ENCODE measurements at places on chromosomes 5 and 9. TPM values are rescaled to one million over a fixed set of nuclear protein-coding genes. Genes with fewer than 3 reads are reported as not detected.

DNA sequence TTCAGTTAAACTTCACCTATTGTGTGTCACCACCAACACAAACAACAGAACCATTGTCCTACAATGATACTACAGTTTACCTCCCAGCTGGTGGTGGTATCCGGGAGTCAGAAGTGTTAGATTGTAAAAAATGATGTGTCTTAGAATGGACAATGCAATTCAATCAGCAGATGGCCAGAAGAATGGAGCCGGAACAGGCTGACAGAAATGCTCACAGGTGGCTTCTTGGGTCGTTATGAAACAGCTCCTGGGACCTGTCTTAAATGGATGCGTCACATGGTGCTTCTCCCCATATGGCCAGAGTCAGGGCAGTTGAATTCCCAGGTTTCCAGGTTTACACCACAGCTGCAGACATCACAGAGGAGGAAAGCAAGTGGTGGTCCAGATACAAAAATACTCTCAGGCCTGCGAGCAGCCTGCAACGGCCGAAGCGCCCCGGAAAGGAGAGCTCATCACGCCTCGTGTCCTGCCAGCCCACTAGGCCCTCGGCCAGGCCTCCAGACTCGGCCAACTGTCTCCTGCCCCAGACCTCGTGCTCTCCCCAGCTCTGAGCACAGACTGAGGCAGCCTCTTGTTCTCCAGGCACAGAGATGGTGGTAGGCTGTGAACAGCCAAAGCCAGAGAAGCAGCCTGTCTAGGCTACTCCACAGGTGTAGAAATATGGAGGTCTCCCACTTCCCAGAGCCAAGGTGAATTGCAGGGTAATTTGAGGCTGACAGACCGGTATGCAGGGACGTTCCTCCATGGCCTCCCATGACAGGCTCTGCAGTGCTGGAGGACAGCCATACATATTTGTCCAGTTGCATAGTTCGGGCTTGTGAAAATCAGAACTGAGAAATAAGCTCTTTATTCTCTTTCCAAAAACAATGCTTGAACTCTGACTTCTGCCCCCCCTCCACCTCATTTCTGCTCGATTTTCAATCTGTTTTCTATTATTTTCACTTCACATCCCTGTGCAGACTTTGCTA is 98.5 kb upstream of the SPATA31C2 start:
- no peak for DNase-seq

DNA sequence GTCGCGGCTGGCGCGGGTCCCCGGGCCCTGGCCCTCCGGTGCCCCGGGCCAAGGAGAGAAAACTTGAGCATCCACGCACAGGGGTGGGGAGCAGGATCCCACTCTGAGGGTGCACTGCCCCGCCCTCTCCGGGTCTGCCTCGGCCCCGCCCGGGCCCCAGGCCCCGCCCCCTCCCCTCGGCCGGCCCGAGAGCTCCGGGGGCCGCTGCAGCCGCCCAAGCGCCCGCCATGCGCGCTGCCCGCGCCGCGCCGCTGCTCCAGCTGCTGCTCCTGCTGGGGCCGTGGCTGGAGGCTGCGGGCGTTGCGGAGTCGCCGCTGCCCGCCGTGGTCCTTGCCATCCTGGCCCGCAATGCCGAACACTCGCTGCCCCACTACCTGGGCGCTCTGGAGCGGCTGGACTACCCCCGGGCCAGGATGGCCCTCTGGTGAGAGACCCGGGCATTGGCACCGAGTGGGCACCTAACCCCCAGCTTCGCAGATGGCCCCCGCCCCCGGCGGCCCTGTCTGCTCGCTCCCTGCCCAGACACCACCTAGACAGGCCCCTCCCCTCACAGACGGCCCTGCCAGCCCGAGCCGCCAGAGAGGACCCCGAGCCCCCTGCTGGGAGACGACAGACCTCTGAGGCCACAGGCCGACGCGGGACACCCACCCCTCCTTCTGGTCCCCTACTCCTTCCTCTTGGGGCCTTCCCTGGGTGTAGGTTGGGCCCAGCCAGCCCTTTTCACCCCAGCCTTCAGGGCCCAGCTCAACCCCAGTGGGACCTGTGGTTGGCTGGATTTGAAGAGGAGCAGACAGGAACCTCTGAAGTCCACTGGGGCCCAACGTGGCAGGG is at the start of gene CERCAM:
CERCAM (plus strand) TSS at position 207 of the 831 bp plus-strand sequence; CDS start at position 228, 21 bp downstream.
- no peak for DNase-seq

- DNase-seq: no peak
Observed at GRCh38 chr9:134644725-134645606, 3.4 kb downstream of the COL5A1 start.

DNA sequence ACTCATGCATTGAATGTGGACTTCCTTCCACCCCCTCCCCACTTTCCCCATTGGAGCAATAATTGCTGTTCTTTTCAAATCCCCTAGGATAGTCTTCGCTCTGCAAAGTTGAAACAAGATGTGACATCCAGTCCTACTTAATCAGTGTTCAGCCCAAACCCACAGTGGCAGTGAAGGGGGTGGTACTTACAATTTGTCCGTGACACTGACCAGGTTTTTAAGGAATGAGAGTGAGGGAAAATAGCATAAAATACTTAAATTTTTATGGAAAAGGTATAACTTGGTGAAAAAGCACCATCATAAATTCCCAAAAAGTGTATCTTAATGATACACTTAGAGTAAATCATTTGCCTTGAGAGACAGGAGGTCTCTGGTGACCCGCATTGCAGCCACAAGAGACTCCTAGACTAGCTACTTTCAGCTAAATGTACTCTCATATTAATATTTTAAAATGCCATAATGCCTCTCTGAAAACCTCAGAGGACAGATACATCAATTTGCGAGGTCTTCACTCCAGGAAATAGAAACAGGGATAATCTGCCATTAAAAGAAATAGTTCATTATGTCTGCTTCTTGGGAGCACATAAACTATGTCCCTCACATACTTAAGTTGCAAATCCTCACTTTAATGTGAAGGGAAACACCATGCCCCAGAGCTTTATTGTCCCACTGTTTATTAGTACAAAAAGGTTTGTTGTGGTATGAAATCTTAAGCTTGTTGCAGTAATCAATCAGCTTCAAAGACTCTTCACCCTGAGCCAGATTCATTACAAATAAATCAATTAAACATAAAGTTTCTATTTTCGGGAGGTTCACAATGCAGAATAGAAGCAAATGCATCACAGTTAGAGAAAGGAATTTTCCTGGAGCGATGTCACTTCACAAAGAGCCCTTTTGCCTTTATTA is 343.6 kb upstream of the ISL1 start:
- DNase-seq: no peak

DNA sequence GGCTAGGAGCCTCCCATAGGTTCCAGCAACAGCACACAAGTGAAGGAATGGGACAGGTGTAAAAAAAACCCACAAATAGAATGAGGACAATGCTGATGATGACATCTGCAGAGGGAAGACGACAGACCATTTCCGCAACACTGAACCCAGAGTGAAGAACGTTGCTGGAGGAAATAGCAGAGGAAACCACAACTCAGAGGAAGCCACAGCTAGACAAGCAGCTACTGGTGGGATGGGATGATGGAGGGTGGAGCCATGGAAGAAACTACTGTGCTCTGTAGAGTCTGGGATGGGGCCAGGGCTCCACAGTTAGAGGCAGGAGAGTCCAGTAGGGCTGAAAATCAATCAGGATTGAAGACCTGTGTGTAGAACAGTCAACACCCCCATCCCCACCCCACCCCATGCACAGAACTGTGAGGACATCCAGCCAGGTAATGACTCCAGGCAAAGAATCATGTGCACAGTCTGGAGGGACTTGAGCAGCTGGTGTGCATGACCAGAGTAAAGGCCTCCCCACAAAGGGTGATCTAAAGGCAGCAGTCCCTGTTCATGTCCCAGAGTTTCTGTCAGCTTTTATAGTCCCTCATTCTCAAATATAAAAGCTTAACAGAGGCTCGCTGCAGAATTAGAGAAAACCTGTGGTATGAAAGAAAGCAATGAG is 65.2 kb upstream of the SPIN1 start:
- DNase-seq: no peak

DNA sequence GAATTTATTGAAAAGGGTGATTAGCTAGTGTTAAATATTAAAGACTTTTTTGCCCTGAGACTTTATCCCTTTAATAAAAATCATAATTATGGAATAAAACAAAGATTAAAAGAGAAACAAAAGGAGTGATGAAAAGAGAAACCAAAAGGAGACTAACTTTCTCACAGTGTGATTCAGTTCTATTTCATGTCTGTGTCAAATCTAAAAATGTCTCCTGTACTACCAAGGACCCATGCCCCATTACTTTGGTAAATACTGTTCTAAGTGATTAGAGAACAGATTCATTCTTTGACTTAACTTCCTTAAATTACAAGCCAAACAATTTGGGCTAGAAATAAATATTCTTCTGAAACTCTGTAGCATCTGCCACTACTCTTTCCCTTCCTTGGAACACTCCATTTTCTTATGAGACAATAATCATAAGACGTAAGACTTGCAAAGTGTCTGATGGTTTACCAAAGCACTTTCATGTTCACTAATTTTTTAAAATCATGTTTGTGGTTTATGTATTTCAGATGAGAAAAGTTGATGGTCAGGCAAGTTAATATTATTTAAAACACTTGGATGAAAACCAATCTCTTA is 319.0 kb downstream of the EBF1 start:
- DNase-seq: no peak

GRCh38 chr5:132876020-132876759 is 2.7 kb downstream of the LEAP2 start:
- DNase-seq: no peak

- no peak for DNase-seq
Observed at GRCh38 chr5:24183981-24184380, 460.8 kb downstream of the CDH10 start.

DNA sequence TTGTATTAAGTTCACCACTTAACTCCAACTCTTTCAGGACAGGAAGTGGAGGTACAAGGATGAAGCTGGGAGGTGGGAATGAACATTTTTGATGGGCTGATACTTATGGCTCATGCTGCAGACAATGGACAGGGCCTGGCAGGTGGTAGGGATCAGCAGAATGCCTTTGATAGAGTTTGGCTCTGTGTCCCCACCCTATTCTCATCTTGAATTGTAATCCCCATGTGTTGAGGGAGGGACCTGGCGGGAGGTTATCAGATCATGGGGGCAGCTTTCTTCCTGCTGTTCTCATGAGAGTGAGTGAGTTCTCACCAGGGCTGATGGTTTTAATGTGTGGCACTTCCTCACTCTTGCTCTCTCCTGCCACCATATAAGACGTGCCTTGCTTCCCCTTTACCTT is 87.3 kb upstream of the PRLR start:
- DNase-seq: no peak

DNA sequence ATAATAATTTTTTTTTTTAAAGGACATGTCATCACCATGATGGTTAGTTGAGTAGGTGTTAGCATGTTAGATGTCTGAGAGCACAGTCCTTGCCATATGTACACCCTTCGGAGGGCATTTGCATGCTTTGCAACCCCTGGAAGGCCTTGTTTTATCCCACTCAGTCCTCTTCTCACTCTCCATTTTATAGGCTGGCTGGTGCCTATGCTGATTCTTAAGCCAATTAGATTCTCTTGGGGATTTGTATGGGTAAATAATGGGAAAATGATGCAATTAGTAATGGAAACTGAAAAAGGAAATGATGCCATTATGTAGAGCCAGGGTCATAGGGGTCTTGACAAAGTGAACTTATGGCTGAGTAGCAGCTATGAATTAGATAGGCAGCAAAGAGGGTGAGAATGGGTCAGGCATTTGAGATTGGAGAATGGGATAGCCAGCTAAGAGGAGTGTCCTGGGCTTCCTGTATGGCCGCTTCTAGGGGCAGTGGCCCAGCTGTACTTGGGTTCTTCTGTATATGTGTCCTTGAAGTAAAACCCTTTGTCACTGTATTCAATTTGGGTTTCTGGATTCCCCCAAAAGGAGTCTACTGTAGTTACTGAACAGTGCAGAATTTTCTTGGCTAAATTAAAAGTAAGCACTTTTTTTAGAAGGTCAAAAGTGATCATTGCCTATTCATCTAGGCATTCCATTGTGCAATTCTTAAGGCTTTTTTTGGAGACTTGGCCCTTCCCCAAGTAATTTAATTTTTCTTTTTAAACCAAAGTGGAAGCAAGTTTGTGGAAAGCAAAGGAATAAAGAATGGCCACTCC is 31.6 kb downstream of the LRRTM2 start:
- DNase-seq: no peak

GRCh38 chr9:92763721-92764380 is 782 bp downstream of the BICD2 start:
- no peak for DNase-seq

DNA sequence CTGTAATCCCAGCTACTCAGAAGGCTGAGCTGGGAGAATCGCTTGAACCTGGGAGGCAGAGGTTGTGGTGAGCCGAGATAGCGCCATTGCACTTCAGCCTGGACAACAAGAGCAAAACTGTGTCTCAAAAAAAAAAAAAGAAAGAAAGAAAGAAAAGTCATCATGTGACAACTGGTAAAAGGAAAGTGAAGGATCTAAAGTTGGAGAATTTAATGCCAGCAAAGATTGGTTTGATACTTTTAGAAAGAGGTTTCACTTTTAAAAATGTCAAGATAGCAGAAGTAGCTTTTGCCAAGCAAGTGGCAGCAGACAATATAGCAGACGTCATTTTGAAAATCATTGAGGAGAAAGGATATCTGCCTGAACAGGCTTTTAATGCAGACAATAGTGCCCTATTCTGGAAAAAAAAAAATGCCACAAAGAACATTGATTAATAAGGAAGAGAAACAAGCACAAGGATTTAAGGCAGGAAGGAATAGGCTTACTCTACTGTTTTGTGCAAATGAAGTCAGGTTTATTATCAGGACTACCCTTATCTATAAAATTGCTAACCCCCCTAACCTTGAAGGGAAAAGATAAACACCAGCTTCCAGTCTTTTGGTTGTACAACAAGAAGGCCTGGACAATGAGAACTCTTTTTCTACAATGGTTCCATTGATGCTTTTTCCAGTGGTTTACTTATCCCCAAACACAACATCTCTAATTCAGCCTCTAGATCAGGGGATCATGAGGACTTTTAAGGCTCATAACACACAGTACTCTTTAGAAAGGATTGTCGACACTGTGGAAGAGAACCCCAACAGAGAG is 12.0 kb downstream of the PKD2L2 start:
- DNase-seq: no peak

- no peak for DNase-seq
Observed at GRCh38 chr9:78879324-78880100, 582.6 kb downstream of the PSAT1 start.

- DNase-seq: no peak
Observed at GRCh38 chr9:26727471-26727870, 165.1 kb downstream of the CAAP1 start.

DNA sequence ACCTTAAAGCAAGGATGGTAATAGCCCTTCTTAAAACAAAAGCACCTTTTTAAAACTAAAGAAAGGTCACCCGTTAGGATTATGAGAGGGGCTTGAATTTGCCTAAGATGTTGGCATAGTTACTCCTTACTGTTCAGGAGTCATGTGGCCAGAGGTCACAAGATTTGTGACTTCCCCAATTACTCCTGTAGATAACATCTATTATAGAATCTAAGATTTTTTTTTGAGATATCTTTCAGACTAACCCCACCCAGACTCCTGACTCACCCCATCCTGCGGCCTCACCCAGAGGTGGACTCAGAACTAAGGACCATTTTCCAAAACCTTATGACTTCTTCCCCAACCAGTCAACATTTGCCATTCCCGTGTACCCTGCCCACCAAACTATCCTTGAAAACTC is 2.4 kb downstream of the CD180 start:
- no peak for DNase-seq

The ARID3C gene
- total RNA-seq: not detected

The FOXD4 gene
- total RNA-seq: not detected

The SARDH gene
- total RNA-seq: 7.3 TPM

The EXOC3 gene
- 30.0 TPM for total RNA-seq

Measured in H1 (cell line).